ENCODE measurements at places on chromosomes 7 and 10.

- DNase-seq, result no peak
Observed at GRCh38 chr7:1441615-1442354, 17.5 kb downstream of the MICALL2 start.

GRCh38 chr7:75814407-75814947 lies 871 bp upstream of the CCL24 start:
- DNase-seq, result no peak

GRCh38 chr7:158097453-158098124 lies 490.0 kb downstream of the PTPRN2 start:
- no peak for DNase-seq

GRCh38 chr10:49008091-49008490 lies 68.5 kb upstream of the LRRC18 start:
- DNase-seq, result no peak
